Hematopoietic multipotent progenitor cell treated with erythropoietin and hydrocortisone succinate and interleukin-3 and kit ligand, for 8 days (in vitro differentiated cells): ENCODE measurements at places on chromosomes 2 and 18.

DNA sequence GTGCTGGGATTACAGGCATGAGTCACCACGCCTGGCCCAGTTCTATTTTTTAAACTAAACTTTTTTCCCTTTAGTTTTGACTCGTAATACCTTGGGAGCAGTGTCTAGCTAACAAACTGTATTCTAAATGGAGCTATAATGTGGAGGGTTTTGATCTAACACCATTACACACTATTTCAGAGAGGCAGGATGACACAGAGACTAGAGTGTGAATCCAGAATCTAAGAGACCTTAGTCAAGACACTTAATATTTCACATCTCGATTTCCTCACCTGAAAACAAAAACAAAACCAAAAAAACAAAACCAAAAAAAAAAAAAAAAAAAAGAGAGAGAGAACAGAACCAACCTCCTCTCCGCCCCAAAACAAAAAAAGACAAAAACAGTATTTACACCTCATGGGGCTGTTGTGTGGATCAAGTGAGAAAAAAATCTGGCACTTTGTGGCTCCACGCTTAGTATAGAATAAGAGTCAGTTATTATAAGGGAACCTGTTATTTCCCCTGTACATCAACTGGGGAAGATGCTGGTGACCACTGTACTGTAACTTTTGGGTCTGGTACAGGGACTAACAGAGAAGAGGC is 31.3 kb downstream of the DARS1 start:
- no peak for DNase-seq

- DNase-seq, result peak; percentile 97
These were observed 4.7 kb downstream of the NBAS start for GRCh38 chr2:15556311-15556930.

DNA sequence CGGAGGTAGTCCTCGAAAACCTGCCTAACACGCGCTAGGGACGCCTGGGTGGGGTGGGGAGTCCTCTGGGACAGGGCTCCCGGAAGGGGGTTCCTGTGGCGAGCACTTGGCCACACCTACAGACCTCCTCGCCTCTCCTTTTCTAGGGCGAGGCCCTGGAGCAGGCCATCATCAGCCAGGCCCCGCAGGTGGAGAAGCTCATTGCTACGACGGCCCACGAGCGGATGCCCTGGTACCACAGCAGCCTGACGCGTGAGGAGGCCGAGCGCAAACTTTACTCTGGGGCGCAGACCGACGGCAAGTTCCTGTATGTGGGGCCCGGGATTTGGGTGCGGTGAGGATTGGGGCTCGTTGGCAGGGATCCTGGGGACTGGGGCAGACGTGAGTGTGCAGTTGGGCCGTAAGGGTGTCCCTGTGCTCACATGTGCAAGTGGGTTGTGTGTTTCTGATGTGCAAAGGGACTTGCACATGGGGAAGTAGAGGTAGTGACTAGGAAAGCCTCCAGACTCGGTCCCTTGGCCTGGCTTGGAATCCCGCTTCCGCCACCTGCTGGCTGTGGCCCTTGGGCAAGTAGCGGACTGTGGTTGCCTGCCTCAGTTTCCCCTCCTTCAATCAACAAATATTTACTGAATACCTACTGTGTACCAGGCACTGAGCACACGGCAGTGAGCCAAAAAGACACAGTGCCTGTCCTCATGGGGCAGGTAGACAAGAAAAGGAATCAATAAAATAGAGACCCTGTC is 11.7 kb downstream of the ZAP70 start:
- DNase-seq, result no peak

GRCh38 chr18:51480407-51481261 is 283.2 kb upstream of the MEX3C start:
- DNase-seq, result no peak

GRCh38 chr2:86744152-86744551 is 24.1 kb downstream of the RMND5A start:
- DNase-seq, result no peak

DNA sequence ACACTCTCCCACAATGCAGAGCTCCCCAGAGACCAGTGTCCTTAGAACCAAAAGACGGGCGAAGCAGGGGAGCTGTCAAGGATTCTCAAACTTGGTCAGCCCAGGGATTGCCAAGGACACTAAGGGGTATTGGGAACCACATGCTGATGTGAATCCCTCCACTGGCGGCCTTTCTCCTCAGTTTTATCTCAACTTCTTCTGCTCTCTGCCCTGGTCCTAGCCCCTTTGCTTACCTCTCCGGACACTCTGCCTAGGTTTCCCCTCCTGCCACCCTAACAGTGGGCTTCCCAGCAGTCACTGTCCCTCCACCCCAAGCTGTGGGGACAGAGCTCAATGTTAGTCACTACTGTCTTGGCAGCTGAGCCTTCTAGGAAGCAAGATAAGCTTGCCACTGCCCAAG is 61.1 kb downstream of the POLR1A start:
- DNase-seq, result no peak

GRCh38 chr18:73884868-73885267 is 262.8 kb downstream of the FBXO15 start:
- no peak for DNase-seq

DNA sequence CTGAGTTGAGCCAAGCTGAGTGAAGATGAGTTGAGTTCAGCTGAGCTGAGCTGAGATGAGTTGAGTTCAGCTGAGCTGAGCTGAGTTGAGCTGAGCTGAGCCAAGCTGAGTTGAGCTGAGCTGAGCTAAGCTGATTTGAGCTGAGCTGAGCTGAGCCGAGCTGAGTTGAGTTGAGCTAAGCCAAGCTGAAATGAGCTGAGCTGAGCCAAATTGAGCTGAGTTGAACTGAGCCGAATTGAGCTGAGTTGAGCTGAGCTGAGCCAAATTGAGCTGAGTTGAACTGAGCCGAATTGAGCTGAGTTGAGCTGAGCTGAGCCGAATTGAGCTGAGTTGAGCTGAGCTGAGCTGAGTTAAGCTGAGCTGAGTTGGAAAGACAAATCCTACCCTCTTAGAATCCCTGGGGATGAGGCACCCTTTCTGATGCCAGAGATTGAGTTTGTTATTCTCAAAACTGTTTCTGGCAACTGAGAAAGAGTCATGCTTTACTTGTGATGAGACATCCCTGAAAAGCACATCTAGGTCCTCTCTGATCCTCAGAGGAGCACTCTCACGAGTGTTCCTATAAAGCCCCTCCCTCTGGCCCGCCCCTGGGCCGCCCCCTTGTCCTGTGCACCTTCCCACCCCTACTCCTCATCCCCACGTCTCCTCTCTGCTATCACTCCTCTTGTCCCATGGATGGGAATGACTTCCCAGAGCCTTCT is 116.5 kb downstream of the MCFD2 start:
- no peak for DNase-seq

DNA sequence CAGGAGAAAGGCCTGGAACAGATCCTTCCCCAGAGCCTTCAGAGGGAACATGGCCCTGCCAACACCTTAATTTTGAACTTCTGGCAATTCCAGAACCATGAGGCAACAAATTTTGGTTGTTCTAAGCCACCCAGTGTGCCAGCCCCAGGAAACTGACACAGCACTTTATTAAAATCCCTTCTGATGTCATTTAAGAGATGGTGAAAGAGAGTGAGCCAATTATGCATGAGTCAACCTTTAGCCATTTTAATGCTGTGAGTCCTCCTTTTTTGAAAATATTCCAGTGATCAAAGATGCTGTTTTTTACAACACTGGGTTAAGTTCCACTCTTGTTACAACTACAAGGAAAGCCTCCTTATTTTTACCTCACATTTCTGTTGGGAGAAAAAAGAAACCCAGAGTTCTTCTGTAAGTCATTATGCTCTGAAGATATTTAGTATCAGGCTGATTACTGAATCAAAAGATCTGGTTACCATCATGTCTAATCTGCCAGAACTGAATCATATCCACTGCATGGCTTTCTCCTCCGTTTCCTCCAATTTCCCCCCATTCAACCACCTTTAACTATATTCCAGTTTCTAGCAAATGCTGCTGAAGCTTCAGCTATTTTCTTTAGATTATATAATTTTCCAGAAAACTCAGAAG is 235.4 kb downstream of the TXNL1 start:
- DNase-seq, result no peak

- no peak for DNase-seq
These were observed 19.5 kb upstream of the FAM136A start for GRCh38 chr2:70321370-70321769.

DNA sequence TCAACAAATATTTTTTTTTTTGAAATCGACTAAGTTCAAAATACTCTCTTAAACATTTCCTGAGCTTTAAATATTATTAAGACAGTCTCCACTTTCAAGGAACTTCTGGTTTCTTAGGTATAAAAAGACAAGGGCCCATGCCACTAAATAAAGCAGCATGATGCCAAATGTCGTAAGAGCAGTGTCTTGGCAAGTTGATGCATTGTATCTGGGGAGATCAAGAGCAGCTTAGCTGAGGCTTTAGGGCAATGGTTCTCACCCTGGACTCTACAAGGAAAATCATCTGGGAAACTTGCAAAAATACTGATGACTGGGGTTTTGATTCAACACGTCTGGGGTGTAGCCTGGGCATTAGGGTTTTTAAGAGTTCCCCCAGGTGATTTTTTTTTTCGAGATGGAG is 41.3 kb downstream of the COL4A3 start:
- DNase-seq, result no peak

- DNase-seq, result no peak
These were observed 180.2 kb upstream of the ALKAL2 start for GRCh38 chr2:467892-468647.

- DNase-seq, result no peak
These were observed 61.1 kb upstream of the NRXN1 start for GRCh38 chr2:51093016-51093415.

DNA sequence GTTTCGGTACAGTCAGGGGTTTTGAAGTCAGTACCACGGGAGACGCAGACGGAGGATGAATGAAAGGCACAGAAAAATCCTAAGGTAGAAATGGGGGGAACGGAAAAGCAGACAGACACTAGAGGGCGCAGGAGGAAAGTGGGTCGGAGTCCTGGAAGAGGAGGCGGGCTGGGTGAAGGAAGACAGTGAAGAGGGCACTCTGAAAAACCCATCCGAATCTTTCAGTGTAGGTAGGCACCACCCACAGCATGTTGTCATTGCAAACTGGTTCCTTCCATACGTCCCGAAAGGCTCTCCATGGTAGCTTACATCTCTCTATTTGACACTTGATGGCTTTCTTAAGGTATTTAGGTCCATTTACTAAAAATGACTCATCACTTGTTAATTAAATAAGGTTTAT is 18.5 kb upstream of the ZNF236 start:
- DNase-seq, result peak; percentile 85

- no peak for DNase-seq
These were observed 41.8 kb upstream of the GBX2 start for GRCh38 chr2:236209996-236210395.

GRCh38 chr2:107132070-107132469 is 246.1 kb upstream of the ST6GAL2 start:
- DNase-seq, result no peak

DNA sequence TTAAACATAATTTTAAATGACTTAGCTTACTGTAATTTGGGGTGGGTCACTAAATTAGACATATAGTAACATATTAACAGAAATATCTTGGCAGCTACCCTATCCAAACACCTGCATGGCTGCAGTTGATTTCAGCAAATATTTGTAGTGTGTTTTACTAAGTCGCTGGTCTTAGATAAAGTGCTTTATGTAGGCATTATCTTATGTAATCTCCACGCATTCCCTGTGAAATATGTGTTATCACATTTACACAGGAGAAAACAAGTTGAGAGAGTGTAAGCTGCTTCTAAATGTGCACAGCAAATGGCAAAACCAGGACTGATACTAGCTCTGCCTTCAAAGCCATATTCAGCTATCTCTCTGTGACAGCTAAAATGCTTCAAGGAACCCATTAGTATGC is 72.0 kb downstream of the NYAP2 start:
- peak; percentile 58 for DNase-seq

DNA sequence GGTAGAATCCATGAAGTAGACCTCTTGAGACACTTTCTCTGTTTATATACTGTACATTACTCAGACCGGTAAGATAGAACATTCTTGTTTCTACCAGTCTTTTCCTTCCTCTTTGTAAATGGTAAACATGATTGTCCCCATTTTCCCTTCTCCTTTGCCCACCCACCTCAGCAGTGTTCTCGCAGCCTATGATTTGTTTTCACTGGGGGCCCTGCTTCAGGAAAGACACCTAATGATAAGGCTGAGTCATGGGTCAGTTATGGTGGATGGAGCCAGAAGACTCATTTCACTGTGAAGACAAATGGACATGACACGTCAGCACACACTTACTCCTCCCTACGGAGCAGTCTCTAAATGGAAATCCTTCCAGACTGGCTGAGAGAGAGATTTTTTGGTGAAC is 23.7 kb downstream of the CENPO start:
- DNase-seq, result no peak

- no peak for DNase-seq
These were observed 561.9 kb upstream of the ID2 start for GRCh38 chr2:8119782-8120505.
